ENCODE measurements at places on chromosomes 12 and 14. TPM values are rescaled to one million over a fixed set of nuclear protein-coding genes. Genes with fewer than 3 reads are reported as not detected.

GRCh38 chr12:981176-981828 lies 9.7 kb upstream of the ERC1 start:
- no peaks in the 10 kb centered on the region for H3K36me3 ChIP-seq
- no peaks in the 10 kb centered on the region for H3K4me1 ChIP-seq
- H3K27me3 ChIP-seq, result no peaks in the 10 kb centered on the region
- DNase-seq, result no peak

- H3K36me3 ChIP-seq, result peaks cover 10% of the 10 kb centered on the region
- peak overlapping the region; percentile 8 for H3K27ac ChIP-seq
- peak; percentile 58 for DNase-seq
These were observed 109.6 kb downstream of the BCAT1 start for GRCh38 chr12:24839268-24839791.

DNA sequence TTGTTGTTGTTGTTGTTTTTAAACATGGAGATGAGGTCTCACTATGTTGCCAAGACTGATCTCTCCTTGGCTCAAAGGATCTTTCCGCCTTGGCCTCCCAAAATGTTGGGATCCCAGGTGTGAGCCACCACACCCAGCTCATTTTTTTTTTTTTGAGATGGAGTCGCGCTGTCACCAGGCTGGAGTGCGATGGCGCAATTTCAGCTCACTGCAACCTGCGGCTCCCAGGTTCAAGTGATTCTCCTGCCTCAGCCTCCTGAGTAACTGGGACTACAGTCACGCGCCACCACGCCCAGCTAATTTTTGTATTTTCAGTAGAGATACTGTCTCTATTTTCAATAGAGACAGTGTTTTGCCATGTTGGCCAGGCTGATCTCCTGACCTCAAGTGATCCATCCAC lies 4.9 kb upstream of the CLIP1 start:
- no peaks in the 10 kb centered on the region for H3K36me3 ChIP-seq
- no peak overlapping the region for H3K4me3 ChIP-seq
- H3K4me1 ChIP-seq, result peaks cover 13% of the 10 kb centered on the region

PLEKHG3 gene
- 7.8 TPM for total RNA-seq

DNA sequence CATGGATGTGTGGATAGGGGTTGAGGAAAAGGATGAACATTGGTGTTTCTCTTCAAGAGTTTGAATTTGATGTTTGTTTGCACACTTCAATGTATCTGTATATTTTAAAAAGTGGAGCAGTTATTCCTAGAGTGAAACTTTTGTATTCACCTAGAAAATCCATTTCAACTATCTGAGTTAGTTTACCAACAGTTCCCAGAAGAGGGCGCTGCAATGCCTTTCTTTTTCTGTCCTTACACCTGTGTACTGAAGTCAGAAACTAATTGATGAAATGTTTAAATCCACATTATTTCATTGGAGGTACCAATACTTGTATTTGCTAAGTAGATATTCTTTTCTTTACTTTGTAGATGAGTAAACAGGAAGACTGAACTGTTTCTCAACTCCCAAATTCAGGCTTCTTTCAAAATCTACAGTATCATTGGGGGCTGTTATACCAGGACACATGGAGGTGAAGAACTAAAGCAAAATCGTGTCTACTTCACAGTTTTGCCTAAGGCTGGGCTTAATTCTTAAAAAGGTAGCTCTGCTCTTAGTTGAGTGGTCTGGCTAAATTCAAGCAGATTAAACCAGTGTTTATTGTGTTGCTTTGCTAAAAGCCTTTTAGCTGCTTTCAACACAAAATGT lies 26.6 kb upstream of the KLRB1 start:
- H3K27me3 ChIP-seq, result no peaks in the 10 kb centered on the region
- H3K36me3 ChIP-seq, result peaks cover 41% of the 10 kb centered on the region
- peaks cover 62% of the 10 kb centered on the region for H3K4me1 ChIP-seq
- H3K4me3 ChIP-seq, result no peak overlapping the region

- no peaks in the 10 kb centered on the region for H3K27me3 ChIP-seq
- H3K36me3 ChIP-seq, result no peaks in the 10 kb centered on the region
- H3K4me1 ChIP-seq, result no peaks in the 10 kb centered on the region
- no peak overlapping the region for H3K4me3 ChIP-seq
- H3K27ac ChIP-seq, result no peak overlapping the region
These were observed 10.6 kb upstream of the KITLG start for GRCh38 chr12:88590851-88591250.

CLEC1B gene
- not detected for total RNA-seq

- peaks cover 70% of the 10 kb centered on the region for H3K4me1 ChIP-seq
- H3K27ac ChIP-seq, result peak overlapping the region; percentile 89
- peaks cover 56% of the 10 kb centered on the region for H3K36me3 ChIP-seq
- no peak for DNase-seq
- no peak overlapping the region for H3K4me3 ChIP-seq
These were observed 19.7 kb downstream of the SYNE3 start for GRCh38 chr14:95496690-95497259.

KRT82 gene
- total RNA-seq, result not detected

GRCh38 chr14:23483236-23483854 lies 13.8 kb downstream of the NGDN start:
- H3K4me3 ChIP-seq, result no peak overlapping the region
- H3K27ac ChIP-seq, result no peak overlapping the region
- peaks cover 4% of the 10 kb centered on the region for H3K4me1 ChIP-seq
- no peaks in the 10 kb centered on the region for H3K27me3 ChIP-seq
- DNase-seq, result peak; percentile 24

- H3K27ac ChIP-seq, result no peak overlapping the region
- H3K4me1 ChIP-seq, result no peaks in the 10 kb centered on the region
- no peak overlapping the region for H3K4me3 ChIP-seq
These were observed 13.4 kb downstream of the GSG1 start for GRCh38 chr12:13090054-13090453.

DNA sequence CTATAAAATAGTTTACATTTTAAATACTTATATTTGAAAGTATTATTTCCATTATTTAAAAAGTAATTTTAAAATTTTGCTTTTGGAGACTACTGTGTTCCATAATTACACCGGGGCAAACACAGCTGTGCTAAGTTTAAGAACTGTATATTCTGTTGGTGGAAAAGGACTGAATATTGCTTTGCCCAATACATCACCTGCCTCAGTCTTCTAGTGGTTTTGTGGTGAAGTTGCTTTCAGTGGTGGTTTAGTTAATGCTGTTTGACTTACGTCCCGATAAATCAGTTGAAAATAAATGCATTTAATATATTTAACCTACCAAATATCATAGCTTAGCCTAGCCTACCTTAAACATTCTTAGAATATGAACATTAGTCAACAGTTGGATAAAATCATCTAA lies 23.4 kb downstream of the FBXO34 start:
- no peak overlapping the region for H3K4me3 ChIP-seq
- peaks cover 37% of the 10 kb centered on the region for H3K4me1 ChIP-seq
- H3K27me3 ChIP-seq, result no peaks in the 10 kb centered on the region
- no peak overlapping the region for H3K27ac ChIP-seq
- peaks cover 17% of the 10 kb centered on the region for H3K36me3 ChIP-seq

DNA sequence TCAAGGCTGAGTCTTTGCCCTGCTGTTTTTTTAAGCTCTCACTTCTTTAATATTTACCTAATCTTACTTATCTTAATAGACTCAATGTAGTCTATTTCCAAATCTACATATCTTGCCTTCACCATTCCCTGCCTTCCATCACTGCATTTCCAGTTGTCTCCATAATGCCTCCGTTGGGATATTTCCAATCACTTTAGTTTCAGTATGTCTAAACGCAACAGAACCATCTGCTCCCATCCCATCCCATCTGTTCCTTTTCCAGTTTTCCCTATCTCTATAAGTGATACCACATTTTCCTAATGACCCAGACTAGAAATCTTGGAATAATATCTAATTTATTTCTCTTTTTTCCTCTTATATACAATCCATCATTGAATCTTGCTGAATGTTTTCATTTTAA lies 15.1 kb upstream of the CCDC198 start:
- H3K27me3 ChIP-seq, result peaks cover 8% of the 10 kb centered on the region
- H3K4me3 ChIP-seq, result no peak overlapping the region
- H3K4me1 ChIP-seq, result no peaks in the 10 kb centered on the region

DNA sequence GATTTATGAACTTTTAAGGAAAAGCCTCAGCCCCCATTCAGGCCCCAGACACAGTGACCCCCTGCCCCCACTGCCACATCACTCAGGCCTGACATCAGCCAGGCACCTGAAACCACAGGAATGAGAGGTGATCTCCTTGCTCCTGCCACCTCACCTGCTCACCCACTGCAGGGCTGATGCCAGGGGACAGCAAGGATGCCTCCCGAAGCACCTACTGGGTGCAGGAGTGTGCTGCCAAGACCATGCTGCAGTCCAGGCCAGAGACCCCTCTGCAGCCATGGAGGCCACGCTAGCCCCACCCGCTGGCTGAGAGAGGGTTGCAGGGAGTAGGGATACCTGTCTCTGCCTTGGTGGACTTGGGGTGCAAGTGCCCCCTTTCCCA lies 18.6 kb upstream of the KRT7 start:
- no peak for DNase-seq
- H3K36me3 ChIP-seq, result no peaks in the 10 kb centered on the region
- no peak overlapping the region for H3K4me3 ChIP-seq
- no peak overlapping the region for H3K27ac ChIP-seq

C12orf50 gene
- not detected for total RNA-seq

GPD1 gene
- 0.82 TPM for total RNA-seq

- DNase-seq, result no peak
- H3K4me3 ChIP-seq, result no peak overlapping the region
- no peaks in the 10 kb centered on the region for H3K27me3 ChIP-seq
- no peak overlapping the region for H3K27ac ChIP-seq
These were observed 46.9 kb downstream of the C14orf132 start for GRCh38 chr14:96086032-96086431.

B4GALNT3 gene
- 10.9 TPM for total RNA-seq

RASSF9 gene
- not detected for total RNA-seq

DNA sequence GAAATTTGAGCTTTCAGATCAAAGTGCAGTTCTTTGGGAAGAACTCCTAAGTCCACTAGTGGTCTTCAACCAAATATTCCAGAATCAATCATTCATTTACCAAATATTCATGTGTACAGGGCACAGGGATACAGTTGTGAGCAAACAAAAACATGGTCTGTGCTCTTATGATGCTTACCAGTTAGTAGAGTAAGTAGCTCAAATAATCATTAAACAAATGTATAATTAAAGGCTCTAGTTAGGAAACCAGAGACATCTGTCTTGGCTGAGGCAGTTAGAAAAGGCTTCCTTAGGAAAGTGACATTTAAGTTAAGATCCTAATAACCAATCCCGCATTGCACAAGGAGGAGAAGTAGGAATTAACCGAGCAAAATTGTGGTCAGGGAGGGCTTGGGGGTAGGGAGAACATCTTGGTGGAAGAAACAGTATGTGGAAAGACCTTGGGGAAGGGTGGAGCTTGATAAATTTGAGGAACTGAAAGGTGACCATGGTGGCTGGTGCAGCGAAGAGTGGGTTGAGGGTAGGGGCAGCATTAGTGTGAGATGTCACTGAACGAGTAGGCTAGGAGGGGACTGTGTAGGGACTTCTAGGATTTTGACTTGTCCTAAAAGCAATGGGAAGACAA lies 40.0 kb downstream of the PEBP1 start:
- H3K4me1 ChIP-seq, result no peaks in the 10 kb centered on the region
- H3K27ac ChIP-seq, result no peak overlapping the region
- H3K4me3 ChIP-seq, result no peak overlapping the region
- H3K27me3 ChIP-seq, result no peaks in the 10 kb centered on the region
- no peak for DNase-seq

DNA sequence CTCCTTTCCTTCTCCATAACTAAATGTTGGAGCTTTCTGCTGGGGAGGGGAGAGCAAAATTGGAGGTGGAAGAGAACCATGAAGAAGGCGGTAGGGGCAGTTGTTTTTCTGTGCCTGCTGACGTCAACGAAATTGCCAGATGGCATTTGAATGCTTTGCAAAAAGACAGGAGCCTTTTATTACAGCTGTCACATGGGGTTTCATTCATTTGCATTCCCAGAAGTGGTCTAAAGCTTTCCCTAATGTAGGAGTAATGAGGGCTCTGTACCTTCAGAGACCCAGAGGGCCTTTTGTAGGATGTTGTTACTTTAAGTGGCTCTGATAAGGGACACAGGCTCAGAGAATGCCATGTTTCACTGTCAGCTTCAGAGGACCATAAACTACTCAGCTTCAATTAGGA lies 107.1 kb upstream of the SLCO1C1 start:
- no peaks in the 10 kb centered on the region for H3K27me3 ChIP-seq
- no peaks in the 10 kb centered on the region for H3K36me3 ChIP-seq
- DNase-seq, result no peak
- no peak overlapping the region for H3K4me3 ChIP-seq
- H3K4me1 ChIP-seq, result no peaks in the 10 kb centered on the region
- H3K27ac ChIP-seq, result no peak overlapping the region

DNA sequence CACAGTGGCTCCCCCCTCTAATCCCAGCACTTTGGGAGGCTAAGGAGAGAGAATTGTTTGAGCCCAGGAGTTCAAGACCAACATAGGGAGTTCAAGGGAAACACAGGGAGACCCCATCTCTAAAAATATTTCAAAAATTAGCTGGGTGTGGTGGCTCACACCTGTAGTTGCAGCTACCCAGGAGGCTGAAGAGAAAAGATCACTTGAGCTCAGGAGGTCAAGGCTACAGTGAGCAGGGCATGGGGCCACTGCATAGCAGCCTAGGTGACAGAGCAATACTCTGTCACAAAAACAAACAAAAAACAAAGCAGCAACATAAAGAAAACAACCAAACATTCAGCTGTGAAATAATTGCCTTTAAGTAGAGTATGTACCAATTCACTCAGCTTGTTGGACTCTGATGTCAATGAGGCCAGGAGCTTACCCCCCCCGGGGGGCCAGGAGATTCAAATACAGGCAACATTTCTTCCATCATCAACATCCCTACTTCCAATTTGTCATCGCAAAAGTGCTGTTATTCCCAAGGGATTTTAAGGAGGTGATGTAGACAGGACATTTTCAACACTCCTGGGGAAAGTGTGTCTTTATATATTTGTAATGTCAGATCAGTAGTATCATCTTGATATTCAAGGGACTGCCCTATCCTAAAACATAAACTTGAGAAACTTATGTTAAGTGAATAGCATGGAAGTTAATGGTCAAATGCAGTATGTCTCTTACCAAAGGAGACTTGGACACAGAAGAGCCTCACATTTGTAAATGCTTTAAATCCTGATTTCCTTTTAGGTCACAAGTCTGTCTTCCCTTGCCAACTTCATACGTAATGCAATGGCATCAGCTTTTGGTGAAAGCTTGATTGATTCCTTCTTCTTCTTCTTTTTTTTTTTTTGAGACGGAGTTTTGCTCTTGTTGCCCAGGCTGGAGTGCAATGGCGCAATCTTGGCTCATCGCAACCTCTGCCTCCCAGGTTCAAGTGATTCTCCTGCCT lies 40.6 kb upstream of the AEBP2 start:
- DNase-seq, result no peak
- peaks cover 12% of the 10 kb centered on the region for H3K4me1 ChIP-seq
- H3K27me3 ChIP-seq, result no peaks in the 10 kb centered on the region
- H3K4me3 ChIP-seq, result no peak overlapping the region

- no peaks in the 10 kb centered on the region for H3K27me3 ChIP-seq
- H3K4me1 ChIP-seq, result peaks cover 27% of the 10 kb centered on the region
- H3K27ac ChIP-seq, result peak overlapping the region; percentile 80
- peaks cover 5% of the 10 kb centered on the region for H3K36me3 ChIP-seq
These were observed 1.1 kb downstream of the ATXN2 start for GRCh38 chr12:111597831-111598636.

- peak overlapping the region; percentile 93 for H3K27ac ChIP-seq
- DNase-seq, result no peak
- peaks cover 12% of the 10 kb centered on the region for H3K36me3 ChIP-seq
- peaks cover 5% of the 10 kb centered on the region for H3K27me3 ChIP-seq
- H3K4me3 ChIP-seq, result peak overlapping the region; percentile 87
These were observed 663 bp upstream of the SNAPC1 start for GRCh38 chr14:61761557-61761956.

Data from activated CD8-positive, alpha-beta T cell treated with anti-CD3 and anti-CD28 coated beads, Interleukin-2, amount 10 ng/mL, durations not matched to agents 7 days and 5 days (primary cell).